ENCODE measurements at places on chromosomes 7 and 10.

DNA sequence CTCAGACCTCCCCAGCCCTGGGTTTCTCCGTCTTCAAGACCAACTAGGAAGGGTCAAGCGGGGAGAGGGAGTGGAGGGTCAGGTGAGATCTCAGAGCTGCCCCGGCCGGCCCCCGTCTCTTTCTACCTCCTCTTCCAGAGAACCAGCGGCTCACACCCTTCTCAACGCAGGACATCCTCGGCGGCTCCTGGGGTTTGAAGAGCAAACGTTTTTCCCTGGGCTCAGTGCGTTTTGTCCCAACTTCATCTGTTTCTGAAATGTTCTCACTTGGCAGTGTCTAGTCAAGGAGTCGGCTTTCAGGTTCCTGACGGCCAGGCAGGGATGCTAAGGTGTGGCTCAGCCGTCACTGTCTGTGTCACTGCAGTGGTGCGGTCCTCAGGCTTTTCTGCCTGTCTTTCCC lies 416.4 kb upstream of the FOXK1 start:
- no peak for DNase-seq

DNA sequence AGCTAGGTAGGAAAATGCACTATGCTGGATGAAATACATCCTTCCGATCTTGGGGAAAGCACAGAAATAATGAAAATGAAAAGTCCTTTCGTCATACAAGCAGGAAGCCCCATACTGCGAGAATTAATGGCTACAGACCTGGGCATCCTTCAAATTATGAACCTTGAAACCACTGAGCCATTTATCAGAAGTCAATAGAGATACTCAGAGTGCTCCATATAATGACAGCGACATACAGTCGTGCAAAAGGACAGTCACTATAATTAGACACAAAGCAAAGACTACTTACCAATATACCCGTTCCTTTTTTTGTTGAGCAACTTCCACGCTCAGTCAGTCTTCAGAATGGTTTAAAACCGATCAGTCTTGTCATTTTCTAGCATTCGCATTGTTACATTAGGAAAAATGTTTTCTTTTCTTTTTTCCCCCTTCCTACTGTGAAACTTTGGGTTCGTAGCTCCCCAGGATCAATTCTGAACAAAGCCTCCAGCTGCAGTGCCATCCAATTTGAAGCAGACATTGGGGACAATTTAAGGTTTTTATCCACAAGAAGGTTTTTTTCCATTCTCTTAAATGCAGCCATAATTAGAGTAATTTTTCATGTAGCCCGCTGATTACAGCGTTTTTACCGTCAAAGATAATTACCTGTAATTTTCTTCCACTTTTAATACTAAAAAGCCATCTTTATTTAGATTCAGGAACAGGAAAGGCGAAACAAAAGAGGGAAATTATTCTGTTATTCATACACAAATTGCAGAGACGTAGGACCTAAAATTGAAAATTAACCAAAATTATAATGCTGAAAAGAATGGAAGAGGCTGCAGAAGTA lies 6.4 kb downstream of the DLX6 start:
- no peak for DNase-seq

DNA sequence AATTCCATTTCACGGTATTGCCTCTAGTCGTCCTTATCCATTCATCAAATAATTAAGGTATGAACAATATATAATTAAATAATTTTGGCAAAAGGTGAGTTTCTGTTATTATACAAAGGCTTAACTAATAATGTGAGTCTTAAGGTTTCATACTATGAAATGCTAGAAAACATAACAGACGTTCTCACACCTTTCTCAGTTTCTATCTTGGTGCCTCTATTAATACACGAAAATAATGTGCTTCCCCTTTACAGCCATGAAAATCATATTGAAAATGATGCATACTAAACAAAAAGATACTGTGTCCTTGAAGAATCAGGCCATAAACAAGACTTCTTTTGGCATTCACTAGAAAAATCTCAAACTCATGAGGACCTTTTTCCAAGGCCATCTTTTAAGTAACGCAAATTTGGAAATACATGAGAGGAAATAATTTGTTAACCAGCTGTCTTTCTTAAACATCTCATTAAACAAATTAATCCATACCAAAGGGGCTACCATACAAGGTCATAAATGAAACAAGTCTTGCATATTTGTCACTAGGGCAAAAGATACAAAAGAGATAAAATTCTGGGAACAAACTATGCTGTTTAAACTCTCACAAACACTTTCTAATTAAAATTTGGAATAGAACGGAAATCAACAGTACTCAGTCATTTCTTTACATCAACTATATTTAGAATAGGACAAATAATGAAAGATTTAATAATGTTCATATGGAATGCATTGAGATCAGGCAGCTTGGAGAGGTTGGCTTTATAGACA lies 53.9 kb upstream of the CAV2 start:
- no peak for DNase-seq

DNA sequence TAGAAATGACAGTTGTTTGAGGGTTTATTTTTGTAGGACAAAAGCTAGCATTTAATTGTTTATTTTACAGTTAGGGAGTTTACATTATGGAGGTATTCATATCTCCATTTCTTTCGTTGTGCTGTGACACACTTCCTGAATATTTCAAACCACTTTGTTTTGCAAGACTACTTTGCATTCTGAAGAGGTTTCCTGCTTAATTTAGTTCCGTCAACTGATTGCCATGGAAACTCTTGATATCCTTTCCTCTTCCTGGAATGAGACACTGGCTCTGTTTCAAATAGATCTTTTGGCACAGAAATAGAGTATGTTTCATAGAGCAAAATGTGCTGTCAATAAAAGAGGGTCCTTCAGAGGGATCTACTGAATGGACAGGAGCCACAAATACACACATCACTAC lies 159.5 kb upstream of the AGR3 start:
- DNase-seq = peak; percentile 40

DNA sequence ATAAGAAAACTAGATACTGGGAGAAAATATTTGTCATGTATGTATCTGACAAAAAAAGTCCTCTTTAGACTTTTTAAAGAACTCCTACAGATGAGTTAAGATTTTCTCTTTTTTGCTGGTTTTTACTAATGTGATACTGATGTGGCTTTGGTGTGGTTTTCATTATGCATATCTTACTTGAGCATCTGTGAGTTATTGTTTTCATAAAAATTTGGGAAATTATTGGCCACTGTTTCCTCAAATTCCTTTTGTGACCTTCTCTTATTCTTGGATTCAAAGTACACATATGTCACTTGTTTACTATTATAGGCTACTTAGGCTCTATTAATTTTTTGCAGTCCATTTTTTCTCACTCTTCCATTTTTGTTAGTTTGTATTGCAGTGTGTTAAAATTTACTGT lies 89.0 kb downstream of the PPP1R9A start:
- no peak for DNase-seq

GRCh38 chr7:130207642-130208041 lies at the start of gene SSMEM1:
SSMEM1 (plus strand) TSS chr7:130207860; CDS start chr7:130207911, 51 bp downstream.
- no peak for DNase-seq
